ENCODE measurements at places on chromosomes 7 and 10. TPM values are rescaled to one million over a fixed set of nuclear protein-coding genes. Genes with fewer than 3 reads are reported as not detected.
A peak's percentile ranks its signal among the peaks of the same experiment; 100 is the strongest.

DNA sequence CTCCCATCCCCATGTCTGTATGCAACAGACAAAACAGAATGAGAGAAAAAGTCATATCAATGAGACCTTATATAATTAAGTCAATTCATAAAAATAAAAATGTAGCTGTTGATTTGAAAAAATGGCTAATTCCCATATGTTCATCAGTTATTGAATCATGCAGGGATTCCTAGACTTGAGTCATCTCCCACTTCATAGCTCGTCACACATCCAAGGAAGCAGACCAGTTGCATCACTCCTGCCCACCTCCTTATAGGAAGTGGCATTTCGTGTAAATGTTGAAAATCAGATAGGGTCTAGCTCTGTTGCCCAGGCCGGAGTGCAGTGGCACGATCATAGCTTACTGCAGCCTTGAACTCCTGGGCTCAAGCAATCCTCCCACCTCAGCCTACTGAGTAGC, 56.1 kb upstream of the SH2B2 start:
- DNase-seq = no peak

DNA sequence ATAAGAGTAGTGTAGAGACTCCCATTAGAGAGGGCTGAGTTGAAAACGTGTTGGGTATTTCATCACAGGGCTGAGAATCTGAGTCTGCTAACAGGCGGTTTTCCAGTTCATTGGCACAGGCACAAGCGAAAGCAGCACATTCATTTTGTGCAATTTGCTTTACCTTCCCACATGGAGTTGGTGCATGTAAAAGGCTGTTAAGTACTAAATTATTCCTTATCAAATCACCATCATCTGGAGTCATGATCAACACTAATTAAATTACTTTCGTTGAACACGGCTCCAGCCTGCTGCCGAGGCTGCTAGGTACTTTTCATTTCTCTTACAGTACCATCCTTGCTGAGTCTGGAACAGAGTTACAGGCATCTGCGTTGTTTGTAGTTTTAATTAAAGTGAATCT, 43.8 kb downstream of the ETV1 start:
- no peak for DNase-seq

- DNase-seq = no peak
These were observed 59.2 kb downstream of the RNLS start for GRCh38 chr10:88523739-88524400.

DNA sequence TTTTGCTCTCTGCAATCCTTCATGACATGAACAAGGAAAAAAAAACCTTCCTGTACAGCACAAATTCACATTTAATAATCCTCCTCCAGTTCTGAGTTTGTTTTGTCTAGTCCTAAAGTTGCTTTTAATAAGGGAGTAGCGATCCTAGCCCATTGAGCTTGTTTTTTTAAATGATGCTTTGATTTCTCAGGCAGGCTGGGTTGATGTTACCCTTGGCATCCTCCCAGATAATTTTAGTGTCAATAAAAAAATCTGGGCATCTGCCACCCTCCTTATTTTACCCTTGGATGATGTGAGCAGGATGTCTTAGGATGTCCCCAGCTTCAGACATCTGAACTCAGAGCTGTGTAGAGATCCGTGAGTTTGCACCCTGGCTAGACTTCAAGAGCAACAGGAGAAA, 33.9 kb upstream of the PROSER2 start:
- no peak for DNase-seq

- no peak for DNase-seq
These were observed 131.8 kb downstream of the BMPER start for GRCh38 chr7:34036972-34037792.

DNA sequence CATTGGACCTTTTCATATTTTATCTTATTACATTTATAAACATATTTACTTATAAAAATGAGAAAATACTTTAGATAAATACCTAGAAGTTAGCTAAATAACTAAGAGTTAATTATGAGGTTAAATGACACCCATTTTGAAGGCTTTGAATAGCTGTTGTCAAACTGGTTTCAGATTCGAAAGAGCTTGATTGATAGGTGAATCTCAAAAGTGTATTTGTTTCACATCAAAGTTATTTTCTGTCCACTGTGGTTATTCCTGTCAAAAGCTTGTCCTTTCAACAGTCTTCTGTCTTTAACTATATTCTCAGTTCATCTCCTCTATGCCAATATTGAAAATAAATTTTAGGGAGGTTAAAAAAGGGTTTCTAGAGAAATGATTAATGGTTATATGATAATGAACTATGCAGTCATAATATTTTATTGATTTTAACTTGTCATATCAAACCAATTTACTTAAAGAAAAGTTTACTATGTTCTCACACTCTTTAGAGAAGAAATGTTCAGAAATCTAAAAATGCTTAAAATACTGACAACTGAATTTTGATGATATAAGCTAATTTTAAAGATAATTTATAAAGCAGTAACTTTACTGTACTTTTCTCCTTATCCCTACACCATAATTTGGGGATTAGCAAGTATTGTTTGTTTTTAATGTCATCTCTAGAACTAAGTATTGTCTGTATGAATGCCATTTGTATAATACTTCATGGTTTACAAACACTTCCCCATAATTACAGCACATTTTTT, 72.0 kb upstream of the FOXP2 start:
- no peak for DNase-seq

- no peak for DNase-seq
These were observed 216.7 kb upstream of the IGFBP3 start for GRCh38 chr7:46137725-46138124.

DNA sequence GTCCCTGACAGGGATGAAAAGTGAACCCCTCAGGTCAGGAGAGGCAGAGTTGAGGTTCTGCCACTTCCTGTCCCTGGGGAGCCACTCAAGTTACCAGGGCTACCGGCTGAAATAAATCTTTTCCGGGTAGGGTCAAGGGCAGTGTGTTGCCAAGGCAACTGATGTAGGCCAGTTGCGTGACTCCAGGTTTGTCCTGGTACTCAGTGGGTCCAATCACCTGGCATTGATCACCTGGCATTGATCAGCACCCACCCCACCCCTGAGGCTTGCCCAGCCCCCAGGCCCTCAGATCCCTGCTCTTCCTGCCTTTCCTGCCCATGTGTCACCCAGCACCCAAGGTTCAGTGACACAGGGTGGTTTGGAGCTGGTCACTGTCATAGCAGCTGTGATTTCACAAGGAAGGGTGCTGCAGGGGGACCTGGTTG, 5.9 kb downstream of the SAP25 start:
- no peak for DNase-seq

DNA sequence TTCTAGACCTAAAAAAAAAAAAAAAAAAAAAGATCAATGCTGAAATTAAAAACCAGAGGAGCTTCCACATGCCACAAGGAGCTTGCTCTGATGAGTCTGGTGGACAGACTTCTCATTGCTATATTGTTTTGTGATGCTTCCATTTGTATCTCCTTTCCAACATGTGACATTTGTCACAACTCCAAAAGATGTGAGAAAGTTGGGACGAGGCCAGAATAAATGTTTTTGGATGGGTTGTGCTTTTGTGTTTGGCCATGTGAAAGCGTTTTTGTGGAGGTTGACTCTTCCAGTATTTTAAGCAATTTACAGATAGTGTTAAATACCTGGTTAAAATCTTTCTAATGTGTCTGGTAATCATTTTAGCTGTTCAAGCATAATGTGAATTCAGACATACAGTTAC, 280.1 kb downstream of the SKAP2 start:
- DNase-seq = no peak

DNA sequence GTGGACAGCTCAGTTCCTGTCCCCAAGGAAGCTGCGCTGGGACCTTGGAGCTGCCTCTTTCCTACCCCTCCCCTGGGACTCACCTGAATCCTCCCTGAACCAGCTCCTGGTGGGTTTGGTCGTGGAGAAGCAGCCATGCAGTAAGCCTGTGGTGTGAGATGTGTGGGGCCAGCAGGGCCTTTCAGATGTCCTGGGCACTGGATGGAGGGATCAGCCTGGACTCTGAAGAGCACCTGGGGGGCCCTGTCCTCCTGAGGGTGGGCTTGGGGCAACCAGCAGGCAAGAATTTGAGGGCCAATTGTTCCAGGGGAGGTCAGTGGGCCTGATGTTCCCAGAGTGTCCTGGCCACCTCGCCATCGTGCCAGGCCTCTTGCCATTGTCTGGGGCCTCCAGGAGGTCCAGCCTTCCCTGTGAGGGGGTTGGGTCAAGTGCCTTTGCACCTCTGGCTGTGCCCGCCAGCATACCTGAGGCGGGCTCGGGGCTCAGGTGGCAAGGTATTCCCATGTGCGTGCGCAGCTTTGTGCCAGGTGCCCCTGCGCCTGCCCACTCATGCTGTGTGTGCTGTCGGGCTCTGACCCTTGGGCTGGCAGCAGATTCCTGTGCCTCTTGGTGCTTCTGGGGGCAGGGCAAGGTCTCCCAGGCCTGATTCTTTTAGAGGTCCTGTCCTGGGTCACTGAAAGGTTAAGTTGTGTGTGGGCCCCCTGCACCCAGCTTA, 7.3 kb downstream of the TRIM8 start:
- DNase-seq = peak; percentile 49

DNA sequence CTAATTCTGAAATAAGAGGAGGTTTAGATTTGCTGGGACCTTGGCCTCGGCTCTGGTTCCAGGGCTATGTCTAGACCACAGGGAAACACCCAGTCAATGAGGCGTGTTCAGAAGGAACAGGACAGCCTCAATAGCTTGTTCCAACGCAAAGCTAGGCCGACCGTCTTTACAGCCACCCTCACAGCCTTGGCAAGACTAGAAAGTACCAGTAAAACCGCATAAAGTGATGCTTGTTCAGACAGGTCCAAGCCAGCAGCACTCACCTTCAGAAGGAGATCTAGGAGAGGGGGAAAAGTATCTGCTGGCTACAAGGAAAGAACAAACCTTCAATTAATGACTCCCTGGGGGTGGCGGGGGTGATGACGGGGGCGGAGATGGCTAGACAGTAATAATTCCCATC, 50.1 kb upstream of the LMTK2 start:
- no peak for DNase-seq

GRCh38 chr10:110364531-110364937, 59.8 kb upstream of the SMNDC1 start:
- DNase-seq = no peak

- no peak for DNase-seq
These were observed 69.5 kb downstream of the SEC61G start for GRCh38 chr7:54689394-54690049.

DNA sequence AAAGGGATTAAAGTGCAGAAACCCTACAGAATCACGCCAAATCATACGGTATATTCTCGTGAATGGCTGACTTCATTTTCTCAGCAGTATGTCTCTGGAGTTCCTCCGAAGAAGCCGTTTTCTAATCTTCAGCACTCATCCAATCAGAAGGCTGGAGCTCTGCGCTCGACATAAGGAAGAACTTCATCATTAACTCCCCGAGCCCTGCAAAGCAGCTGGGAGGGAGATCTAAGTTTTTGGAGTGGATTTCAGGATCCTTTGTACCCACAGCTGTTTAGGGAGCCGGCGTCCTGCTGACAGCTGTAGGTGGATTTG, 40.7 kb upstream of the SDK1 start:
- DNase-seq = no peak

- no peak for DNase-seq
These were observed 8.5 kb upstream of the KLF6 start for GRCh38 chr10:3793553-3793952.

DNA sequence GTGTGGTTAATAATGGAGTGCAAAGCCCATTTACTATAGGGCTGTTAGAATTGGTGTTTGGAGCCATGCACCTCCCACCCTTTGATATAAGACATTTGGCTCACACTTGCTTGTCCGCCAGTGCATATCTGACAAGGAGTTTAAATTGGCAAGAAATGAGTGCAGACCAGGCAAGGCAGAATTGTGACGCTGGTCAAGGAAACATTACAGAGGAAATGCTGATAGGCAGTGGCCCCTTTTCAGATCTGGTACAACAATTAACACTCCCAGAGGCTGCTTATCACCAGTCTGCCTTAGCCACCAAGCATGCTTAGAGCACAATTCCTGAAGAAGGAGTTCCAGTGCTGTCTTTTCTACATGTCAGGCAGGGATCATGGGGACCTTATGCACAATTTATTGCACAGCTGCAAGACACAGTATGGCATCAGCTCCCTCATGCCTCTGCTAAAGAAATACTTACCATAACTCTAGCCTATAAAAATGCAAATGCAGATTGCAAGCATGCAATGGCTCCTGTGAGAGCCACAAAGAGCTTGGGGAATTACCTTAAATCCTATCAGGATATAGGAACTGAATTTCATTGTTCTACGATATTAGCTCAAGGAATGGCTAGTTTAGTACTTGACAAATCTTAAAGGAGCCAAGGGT, 35.2 kb downstream of the OR13A1 start:
- DNase-seq = no peak

- peak; percentile 50 for DNase-seq
These were observed 456.0 kb downstream of the SORCS1 start for GRCh38 chr10:106708506-106708905.

DNA sequence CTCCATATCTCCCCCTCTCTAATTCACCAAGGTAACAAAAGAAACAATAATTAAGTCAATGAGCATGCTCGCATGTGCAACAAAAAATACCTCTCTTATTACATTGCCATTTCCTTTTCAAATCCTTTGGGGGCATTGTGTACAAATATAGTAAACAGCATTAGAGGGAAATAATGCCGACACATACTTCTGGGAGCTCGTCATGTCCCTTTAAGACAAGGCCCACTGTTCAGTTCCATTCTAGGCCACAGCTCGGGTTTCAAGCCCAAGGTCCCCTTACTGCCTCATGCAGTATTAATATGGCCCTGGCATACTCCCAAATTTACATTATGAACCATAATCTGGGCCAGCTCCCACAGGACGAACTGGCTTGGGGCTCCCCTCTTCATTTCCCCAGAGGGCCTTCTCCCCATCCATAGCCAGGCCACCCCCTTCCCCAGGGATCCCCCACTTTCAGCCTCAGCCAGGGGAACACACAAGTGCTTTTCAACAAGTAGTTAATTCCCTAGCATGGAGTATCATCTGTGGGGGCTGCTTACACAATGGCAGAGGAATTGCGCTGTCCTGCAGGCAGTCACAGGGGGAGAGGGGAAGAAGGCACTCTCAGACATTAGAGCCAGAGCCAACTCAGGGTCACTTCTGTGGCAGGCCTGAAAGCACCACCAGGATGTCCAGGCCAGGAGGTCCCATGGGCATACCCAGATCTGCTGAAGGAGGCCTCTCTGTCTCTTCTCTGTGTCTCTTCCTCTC, 110.6 kb downstream of the KCNMA1 start:
- DNase-seq = peak; percentile 43

GRCh38 chr10:27527666-27528295, 23.7 kb downstream of the RAB18 start:
- DNase-seq = no peak

DNA sequence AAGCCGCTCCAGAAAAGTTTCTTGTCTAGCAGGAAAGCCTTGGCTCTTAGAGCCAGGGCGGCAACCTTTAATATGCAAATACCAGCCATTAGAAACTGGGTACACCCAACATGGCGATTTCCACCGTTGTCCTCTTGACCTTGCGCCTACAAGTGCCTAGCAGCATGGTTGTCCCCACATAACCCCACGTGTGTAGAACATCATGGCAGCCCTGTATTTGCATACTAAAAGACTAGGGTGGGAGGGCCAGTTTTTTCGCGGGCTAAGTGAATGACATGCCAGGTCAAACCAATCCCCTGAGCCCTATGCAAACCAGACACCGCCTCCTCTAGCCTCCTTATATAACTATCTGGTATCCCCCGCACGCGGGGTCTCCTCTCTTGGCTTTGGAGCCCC, 58.4 kb upstream of the FZD8 start:
- no peak for DNase-seq

Gene ERVW-1
- 1.1 TPM for total RNA-seq

Gene CYP26A1
- total RNA-seq = 190 TPM

Gene UBE3C
- 94.0 TPM for total RNA-seq

Gene COL28A1
- total RNA-seq = 0.17 TPM

Gene OR13A1
- not detected for total RNA-seq

Gene PTPN12
- 40.9 TPM for total RNA-seq

Gene SAMD9
- total RNA-seq = 0.04 TPM

Gene C7orf57
- total RNA-seq = 0.85 TPM

Gene SHLD2
- 35.8 TPM for total RNA-seq

Gene FANK1
- 4.1 TPM for total RNA-seq

Gene EN2
- 0.04 TPM for total RNA-seq

Data from H7 (cell line).